NCI-H1048 (cell line): ENCODE measurements at places on chromosomes 2 and 18.

GRCh38 chr2:241005569-241005968 lies 7.2 kb downstream of the SNED1 start:
- DNase-seq, result no peak

- DNase-seq, result no peak
Measured at GRCh38 chr2:238103465-238104225, 3.5 kb downstream of the ESPNL start.

DNA sequence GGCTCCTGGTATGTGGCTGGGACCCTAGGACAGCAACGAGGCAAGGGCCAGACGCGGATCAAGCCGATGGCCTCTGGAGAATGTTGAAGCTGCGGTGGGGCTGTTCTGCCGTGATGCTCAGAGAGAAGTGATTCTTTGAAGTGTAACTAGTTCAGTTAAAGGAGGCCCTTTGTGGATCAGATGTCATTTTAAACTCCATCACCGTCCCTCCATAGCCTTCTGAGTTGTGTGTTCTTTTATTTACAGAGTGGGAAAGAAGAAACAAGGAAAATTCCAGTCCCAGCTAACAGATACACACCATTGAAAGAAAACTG lies 403 bp downstream of the PNO1 start:
- no peak for DNase-seq

DNA sequence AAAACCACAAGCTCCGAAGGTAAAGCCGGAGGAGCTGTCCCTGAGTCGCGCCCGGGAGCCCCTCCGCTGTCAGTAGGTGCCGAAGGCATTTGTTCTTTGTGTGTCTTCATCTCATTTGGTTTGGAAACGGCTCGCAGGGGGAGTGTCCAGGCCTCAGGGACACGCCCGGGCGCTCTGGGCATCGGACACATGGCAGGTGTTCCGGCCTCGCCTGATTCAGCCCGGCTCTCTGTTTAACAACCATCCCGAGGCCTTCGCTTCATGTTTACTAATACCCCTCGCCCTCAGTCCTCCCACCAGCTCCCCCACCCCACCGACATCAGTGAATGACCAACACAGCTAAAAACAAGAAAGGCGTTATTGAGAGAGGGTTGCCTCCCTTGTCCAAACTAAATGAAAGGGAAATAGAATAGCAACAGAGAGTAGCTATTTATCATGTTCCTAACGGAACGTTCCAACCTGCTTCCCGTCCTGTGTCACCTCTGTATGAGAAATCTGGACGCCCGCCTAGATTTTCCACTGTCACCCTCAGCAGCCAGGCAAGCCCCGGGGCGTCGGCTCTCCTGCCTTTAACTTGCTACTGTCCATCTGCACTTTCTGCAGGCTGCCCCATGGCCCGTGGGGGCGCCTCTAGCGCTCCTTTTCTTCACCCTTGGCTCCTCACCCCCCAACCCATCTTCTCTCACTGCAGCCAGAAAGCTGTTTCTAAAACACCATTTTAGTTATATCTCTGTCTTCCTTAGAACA lies 73.9 kb downstream of the MYCN start:
- DNase-seq, result no peak
